A673 (cell line): ENCODE measurements at places on chromosomes 2 and 18.
A peak's percentile ranks its signal among the peaks of the same experiment; 100 is the strongest.

DNA sequence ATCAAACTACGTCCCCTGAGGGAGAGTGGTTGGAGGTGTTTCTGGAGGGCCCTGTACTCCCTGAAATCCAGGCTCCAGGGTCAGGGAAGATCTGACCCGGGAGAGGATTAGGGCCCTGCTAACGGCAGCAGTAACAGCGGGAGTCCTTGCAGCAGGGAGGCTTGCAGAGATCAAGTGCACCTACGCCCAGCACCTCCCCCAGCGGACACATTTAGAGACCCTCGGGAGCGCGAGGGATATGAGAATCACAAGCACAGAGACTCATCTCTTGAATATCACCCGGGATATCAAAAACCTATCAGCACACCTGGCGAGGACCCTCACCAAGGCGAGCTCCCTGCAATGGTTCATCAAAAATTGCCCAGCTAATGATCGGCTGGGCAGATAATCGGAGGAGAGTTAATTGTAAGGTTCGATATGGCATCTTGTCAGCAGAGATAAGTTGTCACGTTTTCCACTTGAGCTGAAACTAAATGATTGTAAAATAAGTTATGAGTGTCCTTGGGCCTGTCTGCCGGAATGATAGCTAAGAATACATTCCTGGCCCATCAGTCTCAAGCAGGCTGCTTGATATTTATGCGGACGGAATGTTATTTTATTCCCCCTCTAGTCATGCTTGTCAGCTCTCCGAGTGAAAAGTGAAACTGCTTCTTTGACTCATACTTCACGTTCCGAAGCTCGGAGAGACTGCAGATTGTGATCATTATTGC lies 209.8 kb downstream of the GBX2 start:
- DNase-seq = no peak

- no peak for DNase-seq
Observed at GRCh38 chr2:145016711-145017110, 496.8 kb upstream of the ZEB2 start.

DNA sequence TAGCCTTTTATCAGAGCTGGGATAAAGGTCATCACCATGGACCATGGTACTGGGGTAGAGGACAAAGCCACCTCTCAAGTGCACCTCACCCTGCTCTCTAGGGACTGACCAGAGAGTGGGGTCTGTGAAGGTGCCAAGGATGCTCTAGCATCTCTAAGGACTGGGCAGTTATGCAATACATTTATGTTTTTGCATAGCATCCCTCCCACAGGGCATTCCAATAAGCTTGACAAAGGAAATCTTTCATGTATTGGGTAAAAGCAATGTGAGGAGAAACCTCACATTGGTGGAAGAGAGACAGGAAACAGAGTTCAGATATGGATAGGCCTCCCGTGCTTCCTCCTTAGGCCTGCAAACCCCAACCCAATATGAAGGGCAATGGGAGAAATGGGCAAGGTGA lies 31.6 kb downstream of the STK39 start:
- DNase-seq = no peak

GRCh38 chr18:80154293-80154692 lies 45.2 kb downstream of the ADNP2 start:
- peak; percentile 41 for DNase-seq

DNA sequence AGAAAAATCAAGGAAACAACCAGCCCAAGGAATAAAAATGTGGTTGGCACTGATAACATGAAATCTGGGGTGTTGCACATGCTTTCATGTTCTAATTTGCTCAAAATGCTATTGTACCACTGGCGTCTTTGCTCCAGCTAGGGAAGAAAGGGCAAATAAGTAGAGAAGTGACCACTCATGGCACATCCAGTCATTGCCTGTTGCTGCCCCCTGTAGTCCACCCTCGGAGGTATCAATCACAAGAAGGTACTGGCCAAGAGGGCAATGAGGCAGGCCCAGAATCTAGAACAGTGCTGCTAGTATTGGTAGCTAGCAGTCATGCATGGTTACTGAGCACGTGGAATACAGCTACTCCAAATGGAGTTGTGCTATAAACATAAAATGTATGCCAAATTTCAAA lies 213.4 kb downstream of the CDCA7 start:
- peak; percentile 23 for DNase-seq

DNA sequence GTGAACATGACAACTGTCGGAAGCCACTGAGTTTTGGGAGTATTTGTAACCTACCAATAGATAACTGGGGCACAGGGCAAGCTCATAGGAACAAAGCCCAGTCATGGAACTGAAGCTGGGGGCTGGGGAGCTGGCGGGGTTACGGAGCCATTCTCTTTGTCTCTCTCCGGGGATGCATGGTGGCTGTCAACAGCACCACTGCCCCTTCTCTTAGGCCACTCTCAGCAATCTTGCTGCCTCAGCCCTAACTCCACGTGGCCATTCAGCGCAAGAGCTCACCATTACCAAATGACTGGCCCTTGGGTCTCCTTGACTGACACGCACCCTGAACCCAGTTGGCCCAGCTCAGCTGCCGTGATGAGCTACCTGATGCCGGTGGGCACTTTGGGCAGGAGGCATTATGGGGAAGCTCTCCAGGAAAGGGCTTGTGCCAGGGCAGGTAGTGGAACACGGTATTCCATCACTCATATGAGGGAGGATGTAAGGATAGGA lies 33.6 kb upstream of the ODC1 start:
- no peak for DNase-seq

DNA sequence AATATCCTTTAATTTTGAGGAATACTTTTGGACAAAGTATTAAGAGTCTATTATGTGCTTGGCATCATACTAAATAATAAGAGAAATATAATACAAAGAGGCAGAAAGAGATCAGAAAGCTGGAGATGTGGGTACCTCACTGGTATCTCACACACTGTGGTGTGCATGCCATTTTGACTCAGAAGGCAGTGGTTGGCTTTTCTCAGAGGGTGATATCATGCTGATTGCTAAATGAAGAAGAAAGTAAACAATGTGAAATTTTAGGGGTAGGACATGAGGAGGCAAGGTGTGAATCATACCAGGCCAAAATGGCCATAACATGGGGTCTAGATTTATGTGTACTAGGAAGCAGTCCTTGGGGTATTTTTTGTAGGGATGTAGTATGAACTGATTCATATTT lies 16.6 kb upstream of the SPOPL start:
- no peak for DNase-seq

- no peak for DNase-seq
Observed at GRCh38 chr18:46040033-46040746, 31.9 kb downstream of the PSTPIP2 start.

DNA sequence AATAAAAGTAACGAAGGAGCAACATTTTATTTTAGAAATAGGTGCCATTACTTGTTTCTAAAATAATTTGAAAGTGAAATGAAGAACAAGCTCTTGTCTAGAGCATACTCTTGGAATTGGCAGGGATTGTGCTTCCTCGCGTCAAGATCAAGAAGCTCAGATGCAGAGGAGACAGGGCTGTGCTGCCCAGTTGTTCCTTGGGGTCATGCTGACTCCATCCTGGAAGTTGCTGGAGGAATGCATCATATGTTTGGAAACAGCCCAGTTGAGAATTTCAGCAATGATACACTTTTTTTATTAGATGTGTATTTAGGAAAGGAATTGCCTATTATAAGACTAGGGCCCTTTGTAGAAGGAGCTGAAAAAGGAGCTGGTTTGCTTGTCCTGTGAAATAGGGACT lies 17.2 kb downstream of the LTBP1 start:
- DNase-seq = no peak

DNA sequence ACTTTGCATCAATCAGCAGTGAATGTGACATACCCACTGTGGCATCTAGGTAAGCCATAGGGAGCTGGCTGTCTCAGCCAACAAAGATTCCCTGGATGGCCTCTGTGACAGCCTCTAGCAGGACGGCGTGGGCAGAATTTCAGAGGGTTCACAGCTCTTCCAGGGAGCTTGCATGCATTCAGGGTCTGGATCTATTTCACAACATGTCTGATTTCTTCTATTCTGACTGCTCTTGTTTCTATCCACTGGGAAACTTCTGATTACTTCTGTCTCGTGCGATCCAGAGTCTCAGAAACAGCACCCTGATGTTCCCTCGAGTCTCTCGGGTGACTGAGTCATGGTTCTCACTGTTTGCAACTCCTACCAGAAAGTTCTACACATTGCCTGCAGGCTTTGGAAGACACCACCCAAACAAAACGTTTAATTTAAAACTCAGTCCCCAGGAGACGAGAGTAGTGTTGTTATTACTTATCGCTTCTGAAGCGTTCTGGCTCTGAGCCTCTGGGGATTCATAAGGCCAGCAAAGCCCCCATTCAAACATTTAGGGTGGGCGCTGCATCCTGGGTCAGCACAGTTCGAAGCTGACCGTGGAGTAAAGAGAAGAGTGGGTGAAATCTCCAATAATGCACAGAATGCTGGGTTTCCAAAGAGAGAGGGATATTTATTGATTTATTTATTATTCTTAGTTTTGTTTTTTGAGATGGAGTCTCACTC lies 41.9 kb upstream of the ODC1 start:
- no peak for DNase-seq

DNA sequence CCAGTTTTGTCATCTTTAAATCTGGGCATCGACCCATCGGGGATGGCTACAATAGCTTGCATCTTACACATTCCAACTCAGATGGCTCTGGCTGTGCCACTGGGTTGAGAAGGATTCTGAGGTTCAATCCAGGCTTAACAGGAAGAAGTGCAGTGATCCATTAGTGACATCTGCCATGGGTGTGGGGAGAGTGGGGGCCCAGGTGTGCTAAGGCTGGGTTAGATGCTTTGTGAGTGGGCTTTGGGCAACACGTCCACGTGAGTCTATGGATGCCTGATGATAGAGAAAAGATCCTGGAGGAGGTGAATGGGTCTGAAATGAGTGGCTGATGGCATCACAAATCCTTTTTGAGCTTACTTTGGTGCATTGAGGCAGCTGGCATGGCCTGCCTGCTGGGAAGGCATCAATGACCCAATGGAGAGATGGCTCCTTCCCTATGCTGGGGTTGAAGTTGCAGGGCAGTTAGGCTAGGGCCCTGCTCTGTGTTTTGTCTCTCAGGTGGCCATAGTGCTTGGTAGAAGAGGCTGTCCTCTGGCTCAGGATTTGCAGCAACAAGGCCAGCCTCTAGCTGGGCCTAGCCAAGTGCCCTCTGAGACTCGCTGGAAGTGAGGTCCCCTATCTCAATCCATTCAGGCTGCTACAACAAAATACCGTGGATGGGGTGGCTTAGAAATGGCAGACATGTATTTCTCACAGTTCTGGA lies 56.7 kb downstream of the HS1BP3 start:
- DNase-seq = no peak

- no peak for DNase-seq
Observed at GRCh38 chr2:237227592-237228280, 142.0 kb downstream of the COPS8 start.

DNA sequence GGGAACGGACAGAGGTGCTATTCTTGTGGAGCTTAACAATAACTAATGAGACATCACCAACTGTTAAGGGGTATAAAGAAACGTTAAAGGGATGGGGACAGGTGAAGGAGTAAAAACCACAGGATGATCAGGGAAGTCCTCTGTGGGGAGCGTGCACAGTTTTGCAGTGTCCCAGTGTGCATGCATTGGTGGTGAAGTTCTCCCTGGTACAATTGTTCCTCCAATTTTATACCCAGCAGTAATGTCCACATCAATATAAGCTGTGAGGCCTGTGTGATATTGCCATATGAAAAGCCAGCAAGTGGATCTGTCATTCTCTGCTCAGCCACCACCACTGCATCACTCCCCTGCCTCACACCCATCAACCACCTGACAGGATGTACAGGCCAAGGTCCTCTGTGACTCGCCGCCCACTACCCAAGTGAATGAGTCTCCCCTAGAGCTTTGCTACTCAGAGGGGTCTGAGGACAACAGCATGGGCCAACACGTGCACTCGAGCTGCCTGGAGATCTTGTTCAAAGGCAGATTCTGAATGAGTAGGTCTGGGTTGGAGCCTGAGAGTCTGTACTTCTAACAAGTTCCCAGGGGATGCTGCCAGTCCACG lies 4.6 kb downstream of the MLPH start:
- no peak for DNase-seq

GRCh38 chr2:38778687-38779082 lies 675 bp downstream of the GEMIN6 start:
- no peak for DNase-seq

GRCh38 chr2:97735161-97735561 lies 21.8 kb downstream of the ZAP70 start:
- DNase-seq = no peak

DNA sequence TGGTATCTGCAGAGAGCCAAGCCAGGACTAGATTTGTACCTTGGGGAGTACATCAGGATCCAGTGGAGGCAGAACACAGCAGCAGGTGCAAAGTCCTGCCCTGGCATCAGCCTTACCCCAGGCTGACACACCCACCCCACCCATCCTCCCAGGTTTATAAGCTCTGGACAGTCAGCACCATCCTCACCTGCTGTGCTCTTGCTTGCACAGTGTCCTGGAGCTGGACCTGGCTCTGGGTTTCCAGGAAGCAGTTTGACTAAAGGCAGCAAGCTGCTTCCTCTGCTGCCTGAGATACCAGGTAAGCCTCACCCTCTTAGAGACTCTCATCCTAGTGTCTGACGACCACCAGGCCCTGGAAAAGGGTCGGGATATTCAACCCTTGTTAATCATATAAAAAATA lies at the start of gene SULT1C3:
SULT1C3 (plus strand) TSS at position 183 of the 400 bp plus-strand sequence. CDS start 7,227 bp downstream, outside the sequence.
- no peak for DNase-seq

GRCh38 chr2:46308081-46308480 lies 10.9 kb downstream of the EPAS1 start:
- no peak for DNase-seq

DNA sequence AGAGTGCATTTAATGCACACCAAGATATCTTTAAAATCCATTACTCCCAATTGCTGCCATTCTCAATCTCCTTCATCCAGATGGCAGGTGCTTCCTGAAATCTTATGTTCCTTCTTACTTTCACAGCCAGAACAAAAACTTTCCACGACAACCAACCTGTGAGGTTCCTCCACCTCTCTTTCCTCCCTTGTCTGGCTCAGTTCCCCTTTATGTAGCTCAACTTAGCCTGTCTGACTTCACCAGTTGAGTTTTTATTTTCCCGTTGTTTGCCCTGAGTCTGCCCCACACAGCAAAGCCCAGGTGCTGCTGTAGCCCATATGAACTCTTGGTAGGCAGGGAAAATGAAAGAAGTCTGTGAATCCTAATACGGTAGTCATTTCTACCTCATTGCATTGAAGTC lies 112.5 kb downstream of the MREG start:
- DNase-seq = no peak

DNA sequence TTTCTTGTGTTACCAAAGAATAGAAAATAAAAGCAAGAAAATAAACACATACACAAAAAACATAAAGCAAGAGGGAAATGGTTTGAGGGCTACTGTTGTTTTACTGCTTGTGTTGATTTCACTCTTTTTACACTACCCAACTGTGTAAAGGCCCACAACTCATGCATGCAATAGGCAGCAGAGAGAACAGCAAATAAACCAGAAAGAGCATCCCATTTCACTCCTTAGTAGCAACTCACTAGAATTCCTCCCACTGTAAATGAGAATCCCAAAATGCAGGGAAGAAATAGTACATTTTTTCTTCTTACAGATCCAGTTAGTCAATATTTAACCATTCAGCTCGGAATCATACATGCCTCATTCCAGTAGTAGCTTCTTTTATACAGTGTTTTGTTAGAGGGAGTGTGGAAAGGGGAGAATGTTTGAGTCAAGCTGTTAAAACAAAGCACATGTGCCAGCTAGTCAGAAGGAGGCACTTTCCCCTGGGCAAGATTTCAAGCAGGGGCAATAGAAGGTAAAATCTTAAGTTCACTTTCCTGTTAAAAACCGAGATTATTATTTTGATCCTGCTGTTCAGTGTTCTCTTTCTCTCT lies 147.2 kb upstream of the FAM98A start:
- no peak for DNase-seq
